GM12864 (cell line): ENCODE measurements at places on chromosomes 7 and 10.

DNA sequence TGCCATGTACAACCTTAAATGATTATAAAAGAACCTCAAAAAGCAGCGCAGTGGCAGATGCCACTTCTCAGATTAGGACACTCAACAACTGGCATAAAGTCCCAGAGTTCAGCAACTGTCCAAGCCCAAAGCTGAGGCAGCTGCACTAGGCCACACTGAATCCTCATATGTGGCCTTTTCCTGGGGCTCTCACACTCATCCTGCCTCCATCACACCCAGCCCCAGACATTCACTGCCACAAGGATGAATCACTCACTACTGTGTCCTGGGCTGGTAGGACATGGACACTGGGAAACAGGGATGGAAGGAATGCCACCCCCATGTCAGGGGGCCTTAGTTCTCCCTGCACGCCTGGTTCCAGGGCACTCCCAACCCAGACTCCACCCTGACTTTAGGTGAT lies 547.7 kb downstream of the TNS3 start:
- no peak for DNase-seq

DNA sequence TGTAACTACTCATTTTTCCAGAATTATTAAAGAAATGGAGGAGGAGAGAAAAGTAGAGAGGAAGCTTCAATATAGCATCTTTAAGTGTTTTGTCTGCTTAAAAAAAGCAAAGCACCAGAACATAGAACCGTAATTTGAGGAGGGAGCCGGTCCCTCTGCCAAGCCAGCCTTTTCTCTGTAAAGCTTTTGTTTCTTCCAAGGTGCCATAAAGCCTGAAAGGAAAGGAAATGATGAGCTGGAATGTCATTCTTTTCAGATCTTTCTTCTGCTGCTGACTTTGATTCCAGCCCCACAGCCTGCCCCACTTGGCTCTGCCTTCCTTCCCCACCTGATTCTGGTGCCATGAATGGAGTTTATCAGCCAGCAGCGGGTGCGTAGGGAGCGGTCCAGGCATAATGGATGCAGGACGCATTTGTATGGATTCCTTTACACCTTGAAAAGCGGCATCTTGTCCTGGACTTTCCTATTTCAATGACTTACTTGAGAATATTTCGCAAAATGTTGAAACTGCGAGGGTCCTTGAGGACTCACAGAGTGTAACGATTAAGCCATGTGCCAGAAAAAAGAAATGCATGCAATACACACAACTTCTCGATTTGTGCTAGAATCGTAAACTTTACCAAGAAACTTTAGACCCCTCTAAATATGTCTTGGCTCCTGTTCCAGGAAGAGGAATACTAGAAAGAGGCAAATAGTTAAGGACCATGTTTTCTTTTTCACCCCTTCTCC lies 569.5 kb upstream of the MGMT start:
- no peak for DNase-seq

DNA sequence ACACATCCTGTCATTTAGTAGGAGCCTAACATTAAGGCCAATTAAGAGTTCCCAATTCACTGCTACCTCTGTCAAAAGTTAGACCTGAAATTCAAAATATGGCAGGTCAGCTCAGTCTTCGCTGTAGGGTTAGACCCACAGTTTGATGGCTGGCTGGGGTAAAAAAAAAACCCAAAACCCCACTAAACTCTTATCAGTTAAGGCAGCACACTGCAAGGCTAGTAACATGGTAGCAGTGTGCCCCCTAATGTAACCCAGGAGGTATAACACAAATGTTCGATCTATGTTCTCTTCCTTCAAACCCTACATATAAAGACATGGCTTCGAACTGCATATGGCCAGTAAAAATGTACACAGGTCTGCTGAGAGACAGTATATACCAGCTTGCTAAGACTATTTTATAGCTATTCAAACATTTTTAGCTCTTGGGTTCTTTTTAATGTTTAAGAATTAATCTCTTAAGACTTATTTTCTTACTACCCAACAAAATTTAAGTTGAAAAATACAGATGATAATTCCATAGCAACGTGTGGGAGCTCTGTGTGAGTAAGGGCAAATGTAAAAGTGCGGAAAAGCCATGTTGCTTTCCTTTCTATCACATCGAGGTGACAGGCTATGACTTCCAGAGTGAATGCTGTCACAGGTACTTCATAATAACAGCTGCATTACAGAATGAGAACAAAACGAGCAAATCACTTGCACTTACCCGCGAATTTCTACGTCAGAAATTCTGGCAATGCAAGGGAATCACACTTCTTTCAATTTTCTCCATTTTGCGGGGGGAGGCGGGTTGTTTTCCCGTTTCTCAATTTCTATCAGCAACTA lies 168.4 kb upstream of the IMMP2L start:
- DNase-seq, result no peak

DNA sequence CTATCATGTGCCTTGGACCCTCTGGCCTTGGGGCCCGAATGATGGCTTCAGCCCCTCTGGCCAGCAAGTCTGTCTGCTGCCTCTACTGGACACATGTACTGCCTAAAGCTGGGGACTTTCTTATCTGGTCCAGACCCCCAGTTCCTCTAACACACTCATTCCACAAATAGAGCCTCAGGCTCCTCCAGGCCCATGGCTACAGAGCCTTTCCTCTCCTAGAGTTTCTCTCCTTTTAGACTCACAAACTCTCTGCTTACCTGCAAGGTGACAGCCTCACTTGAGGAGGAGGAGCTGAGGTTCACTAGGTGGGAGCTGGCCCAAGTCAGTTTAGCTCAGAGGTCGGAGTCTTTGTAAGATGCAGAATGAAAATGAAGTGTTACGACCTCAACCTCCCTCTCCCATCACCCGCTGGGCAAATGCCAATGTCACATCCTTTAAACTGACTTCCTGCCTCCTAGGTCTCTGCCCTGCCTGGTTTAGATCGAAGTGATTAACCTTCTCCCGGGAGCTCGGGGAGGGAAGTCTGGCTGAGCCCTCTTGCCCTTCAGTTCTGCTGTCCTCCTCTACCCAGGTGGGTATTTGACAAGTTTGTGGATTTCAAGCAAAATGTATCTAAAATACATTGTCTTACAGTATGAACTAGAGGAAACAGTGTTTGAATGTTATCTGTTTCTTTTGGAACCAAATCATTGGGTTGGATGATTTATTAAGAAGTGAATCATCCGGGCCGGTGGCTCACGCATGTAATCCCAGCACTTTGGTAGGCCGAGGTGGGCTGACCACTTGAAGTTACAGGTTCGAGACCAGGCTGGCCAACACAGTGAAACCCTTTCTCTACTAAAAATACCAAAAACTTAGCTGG lies 71.9 kb upstream of the TNS3 start:
- DNase-seq, result no peak

GRCh38 chr7:87452279-87452678 lies 23.2 kb downstream of the ABCB4 start:
- no peak for DNase-seq

DNA sequence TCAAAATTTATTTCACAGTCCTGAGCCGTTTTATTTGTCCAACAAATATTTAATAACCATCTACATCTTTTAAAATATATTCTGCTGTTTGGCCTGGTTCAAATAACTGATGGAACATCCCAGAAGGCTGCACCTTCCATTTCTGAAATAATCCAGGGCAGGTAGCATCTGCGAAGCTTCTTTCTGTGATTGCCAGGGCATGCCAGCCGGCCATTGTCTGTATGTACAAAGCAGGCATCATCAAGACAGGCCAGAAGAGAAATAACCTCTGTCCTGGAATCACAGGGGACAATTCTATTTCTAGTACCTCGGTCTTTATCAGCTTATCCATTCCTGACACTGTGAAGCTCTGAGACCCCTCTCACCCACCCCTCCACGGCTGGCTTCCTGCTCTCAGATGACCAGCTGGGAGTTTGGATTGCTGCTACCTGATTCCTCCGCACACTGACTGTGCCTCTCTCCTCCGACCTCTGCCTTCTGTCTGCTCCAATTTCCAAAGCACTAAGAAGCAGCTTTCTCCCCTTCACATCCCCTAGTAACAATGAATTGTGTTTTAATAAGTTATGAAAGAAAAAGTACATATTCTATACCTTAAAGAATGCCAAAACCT lies 8.0 kb downstream of the DGKI start:
- DNase-seq, result no peak

GRCh38 chr10:10587744-10588393 lies 429.8 kb upstream of the CELF2 start:
- no peak for DNase-seq

DNA sequence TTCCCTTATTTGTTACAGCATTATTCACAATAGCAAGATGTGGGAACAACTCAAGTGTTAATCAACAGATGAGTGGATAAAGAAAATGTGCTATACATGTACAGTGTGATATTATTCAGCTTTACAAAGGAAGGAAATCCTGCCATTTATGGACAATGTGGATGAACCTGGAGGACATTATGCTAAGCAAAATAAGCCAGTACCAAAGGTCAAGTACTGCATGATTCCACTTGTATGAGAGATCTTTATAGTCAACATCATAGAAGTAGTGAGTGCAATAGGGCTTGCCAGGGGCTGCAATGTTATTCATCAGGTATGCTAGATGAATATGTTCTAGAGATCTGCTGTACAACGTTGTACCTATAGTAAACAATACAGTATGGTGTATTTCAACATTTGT lies 138.5 kb upstream of the AGR3 start:
- no peak for DNase-seq

DNA sequence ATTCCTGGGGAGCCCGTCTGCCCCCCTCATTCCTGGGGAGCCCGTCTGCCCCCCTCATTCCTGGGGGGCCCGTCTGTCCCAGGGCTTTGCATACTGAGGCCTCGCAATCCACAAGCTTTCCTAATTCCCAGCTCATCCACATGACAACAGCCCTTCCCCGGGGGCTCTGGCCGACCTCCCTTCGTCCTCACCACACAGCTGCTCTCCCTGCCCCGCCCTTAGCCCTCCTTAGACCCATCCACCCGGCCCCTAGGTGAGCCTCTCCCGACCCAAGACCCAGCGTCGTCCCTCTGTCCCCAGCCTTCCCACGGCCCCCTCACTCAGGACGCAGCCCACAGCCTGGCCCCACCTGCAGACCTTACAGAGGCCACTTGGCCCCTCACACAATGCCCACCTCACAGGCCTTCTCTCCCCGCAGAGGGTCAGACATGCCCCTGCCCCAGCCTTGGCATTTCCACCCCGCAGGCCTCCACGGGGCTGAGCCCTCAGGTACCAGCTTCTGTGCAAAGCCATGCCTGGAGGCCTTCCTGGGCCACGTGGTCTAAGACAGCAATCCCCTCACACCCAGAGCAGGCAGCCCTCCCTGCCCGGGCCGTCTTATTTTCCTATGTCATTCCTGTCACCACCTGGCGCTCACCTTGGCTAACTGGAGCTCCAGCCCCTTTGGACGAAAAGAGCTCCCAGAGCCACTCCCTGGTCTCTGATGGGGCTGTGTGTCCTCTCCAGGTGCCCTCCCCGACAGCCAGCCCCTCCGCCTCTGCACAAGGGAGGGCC lies 3.5 kb upstream of the FAM20C start:
- no peak for DNase-seq

GRCh38 chr10:114801411-114801813 lies 20.2 kb upstream of the FHIP2A start:
- no peak for DNase-seq

DNA sequence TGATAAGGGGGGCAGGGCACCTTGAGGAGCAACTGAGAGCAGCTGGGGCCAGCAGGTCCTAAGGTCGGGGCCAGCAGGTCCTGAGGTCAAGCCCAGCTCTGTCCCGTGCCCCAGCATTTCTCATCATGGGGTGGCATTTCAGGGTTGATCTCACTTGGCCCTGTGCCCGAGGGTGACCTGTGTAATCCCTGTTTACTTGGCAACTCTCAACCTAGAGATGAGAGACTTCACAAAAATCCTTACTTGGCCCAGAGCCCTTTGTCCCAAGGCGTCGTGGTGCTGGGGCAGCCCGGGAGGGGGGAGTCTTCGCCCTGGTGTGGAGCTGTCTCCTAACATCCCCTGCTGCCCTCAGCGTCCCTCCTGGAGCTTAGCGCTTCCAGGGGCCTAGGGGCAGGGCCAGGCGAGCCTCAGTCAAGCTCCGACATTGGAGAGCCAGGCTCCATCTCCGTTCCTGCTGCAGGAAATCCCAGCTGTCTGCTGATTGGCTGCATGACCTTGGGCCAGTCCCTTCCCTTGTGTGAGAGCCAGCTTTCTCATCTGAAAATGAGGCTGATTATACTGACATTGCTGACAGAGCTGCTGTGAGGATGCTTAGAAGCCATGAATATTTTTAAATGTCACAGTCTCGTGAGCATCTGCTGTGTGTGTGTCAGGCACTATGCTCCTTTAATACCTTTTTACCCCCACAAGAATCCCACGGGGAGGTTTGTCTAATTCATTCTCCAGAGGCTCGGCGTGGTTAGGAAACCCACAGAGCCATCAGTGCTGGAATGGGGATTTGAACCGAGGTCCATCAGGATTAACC lies 94.3 kb downstream of the ZMIZ1 start:
- no peak for DNase-seq

DNA sequence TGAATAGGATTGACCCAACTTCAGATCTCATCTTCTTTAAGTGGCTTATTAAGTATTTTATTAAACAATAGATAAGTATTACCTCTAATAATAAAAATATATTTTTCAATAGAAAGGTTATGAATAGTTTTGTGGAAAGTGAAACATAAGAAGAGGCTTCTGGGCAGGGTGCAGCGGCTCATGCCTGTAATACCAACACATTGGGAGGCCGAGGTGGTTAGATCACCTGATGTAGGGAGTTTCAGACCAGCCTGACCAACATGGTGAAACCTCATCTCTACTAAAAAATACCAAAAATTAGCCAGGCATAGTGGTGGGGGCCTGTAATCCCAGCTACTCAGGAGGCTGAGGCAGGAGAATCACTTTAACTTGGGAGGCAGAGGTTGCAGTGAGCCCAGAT lies 26.5 kb downstream of the GPR85 start:
- DNase-seq, result no peak

DNA sequence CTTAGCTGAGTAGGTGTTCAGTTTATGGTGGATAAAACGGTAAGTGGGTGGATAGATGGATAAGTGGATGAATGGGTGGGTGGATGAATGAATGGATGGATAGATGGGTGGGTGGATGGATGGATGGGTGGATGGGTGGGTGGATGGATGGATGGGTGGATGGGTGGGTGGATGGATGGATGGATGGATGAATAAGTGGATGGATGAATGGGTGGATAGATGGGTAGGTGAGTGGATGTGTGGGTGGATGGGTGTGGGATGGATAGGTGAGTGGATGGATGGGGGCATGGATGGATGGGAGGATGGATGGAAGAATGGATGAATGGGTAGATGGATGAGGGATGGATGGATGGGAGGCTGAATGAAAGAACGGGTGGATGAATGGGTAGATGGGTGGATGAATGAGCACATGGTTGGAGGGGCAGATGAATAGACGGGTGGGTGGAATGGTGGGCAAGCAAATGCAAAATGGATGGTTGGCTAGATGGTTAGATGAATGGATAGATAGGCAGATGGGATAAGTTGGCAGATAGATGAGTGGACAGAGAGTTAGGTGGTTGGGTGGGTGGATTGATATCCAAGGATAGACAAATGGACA lies 25.7 kb downstream of the ELN start:
- no peak for DNase-seq

DNA sequence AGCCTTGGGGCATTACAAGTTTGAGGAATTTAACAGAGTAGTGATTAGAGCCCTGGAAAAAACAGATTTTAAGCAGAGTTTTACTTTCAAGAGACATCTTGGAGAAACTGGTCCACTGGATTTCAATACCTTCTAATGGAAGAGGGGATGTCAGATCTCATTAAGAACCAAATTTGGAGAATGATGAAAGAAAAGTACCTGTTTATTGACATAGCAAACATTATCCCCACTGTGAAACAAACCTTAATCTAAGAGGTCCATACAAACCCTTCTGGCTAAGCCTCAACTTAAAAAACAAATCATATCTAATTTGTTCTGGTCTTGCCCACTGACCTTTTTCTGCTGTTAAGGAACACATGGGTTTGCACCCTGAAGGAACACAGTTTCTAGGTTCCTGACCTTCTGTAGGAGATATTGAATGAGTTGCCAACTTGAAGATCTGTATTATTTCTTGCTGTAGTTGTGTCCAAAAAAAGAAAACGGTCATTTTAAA lies 53.5 kb downstream of the LAMB1 start:
- no peak for DNase-seq
